ENCODE measurements at places on chromosomes 2 and 18.

GRCh38 chr2:223979730-223980396 is 22.6 kb downstream of the MRPL44 start:
- no peak for DNase-seq

GRCh38 chr2:5839550-5839949 is 147.4 kb downstream of the SOX11 start:
- no peak for DNase-seq

DNA sequence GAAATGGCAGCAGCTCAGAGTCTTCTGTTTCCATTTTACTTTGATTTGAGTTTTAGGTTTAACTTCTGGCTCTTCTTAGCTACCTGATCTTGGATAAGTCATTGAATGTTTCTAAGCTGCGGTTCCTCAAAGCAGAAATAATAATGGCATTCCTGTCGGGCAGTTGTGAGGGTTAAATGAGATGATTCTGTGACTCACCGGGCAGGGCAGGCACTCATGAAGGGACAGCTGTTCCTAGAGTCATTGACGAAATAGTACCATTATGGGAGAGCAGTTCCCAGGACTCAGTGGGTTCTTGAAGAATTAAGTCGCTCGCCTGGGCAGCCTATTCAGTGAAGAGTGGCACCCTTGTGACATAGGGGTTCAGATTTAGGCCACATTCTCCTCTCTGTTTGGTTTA is 10.3 kb downstream of the TRIB2 start:
- DNase-seq = no peak

DNA sequence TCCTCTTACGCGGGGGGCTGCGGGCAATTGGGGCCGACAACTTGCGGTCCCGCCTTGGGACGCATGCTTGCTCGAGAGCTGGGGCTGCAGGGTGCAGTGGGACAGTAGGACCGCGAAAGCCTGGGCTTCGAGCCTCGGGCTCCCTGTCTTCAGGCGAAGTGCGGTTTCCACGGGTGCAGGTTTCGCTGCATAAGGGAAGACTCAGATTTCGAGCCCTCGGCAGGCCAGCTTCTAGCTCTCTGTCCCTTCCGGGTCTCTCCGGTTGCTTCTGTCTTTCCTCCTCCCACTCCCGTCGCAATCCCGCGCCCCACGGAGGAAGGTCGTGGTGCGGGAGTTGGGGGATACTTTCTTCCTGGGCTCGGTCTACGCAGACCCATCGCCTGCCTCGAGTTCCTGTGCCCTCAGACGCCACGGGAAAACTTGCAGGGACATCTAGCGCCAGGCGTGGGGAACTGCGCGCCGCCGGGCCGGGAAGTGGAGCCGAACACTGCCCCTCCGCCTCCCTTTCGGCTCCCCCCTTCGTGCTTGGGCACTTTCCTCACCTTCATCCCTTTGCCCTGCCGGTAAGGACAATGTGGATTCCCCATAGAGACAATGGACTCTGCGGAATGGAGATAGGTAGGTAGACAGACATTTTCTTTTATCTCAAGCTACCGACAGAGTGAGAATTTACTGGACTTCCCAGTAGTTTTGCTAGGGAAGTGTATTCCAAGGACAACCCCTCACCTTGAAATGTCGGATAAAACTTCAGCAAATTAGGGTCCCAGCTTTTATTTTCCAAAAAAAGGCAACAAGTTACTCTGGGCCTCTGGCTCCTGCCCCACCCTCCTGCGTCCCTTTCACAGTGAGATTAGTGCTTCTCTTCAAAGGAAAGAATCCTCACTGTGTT is 4.2 kb upstream of the HOXD13 start:
- DNase-seq = no peak

- no peak for DNase-seq
These were observed 263.7 kb upstream of the SPOPL start for GRCh38 chr2:138237667-138238384.

DNA sequence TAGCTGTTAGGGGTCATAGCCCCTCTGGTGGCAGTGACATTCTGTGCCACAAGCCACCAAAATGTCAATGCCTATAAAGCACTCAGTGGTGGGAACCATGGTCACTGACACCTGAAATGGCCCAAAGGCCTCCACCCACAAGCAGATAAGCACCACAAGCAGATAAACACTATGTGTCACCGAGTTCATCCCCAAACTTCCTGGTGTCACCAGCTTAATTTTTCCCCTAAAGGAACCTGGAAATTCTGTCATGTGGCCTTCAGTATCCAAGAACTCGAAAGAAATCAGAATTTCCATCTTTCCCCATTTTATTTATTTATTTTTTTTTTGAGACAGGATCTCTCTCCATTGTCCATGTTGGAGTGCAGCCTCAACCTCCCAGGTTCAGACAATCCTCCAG is 3.6 kb upstream of the TPRKB start:
- no peak for DNase-seq
